NCI-H510A (cell line): ENCODE measurements at places on chromosomes 16 and 17.

DNA sequence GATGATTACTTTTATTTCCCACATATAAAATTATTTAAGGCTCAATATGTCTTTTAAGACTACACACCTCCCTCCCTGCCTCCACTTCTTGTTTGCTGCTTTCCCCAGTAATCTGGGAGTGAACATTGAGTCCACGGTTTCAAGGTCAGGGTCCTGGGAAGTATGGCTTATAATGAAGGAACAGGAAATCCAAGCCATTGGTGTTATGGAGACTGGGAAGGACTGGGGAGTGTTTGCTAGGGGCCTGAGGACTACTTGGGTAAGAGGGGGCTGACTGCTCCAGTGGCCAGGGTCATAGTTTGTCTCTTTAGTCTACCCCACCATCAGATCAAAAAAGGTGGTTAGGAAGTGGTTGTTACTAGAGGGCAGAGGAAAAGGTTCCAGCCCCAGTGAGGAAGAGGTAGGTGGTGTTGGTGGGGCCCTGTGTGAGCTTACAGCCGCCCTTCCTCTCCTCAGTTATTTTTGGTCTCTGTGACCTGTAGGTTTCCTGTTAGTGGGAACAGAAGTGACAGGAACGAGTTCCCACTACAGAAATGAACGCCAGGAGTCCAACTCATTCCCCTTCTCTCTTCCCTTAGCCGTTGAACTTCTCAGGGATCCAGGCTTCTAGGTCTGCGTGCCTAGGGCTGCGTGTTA is 742 bp upstream of the SLC16A13 start:
- no peak for DNase-seq

DNA sequence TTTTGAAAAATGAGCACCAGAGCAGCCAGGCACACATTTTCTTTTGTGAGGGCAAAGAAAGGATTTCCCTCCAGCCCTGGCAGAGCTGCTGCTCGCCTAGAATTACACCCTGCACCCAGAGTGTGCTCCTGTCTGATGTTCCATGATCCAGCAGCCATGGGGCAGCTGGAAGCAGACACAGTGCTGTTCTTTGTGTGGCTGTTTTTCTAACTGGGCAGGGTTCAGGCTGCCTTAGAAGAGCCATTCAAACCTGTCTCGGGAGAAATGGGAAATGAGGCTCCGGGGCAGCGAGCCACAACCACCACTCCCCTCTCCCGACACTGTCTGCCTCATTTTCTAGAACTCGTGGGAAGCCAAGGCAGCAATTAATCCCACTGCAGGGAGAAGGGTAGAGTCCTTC is 28.9 kb downstream of the LITAF start:
- no peak for DNase-seq

DNA sequence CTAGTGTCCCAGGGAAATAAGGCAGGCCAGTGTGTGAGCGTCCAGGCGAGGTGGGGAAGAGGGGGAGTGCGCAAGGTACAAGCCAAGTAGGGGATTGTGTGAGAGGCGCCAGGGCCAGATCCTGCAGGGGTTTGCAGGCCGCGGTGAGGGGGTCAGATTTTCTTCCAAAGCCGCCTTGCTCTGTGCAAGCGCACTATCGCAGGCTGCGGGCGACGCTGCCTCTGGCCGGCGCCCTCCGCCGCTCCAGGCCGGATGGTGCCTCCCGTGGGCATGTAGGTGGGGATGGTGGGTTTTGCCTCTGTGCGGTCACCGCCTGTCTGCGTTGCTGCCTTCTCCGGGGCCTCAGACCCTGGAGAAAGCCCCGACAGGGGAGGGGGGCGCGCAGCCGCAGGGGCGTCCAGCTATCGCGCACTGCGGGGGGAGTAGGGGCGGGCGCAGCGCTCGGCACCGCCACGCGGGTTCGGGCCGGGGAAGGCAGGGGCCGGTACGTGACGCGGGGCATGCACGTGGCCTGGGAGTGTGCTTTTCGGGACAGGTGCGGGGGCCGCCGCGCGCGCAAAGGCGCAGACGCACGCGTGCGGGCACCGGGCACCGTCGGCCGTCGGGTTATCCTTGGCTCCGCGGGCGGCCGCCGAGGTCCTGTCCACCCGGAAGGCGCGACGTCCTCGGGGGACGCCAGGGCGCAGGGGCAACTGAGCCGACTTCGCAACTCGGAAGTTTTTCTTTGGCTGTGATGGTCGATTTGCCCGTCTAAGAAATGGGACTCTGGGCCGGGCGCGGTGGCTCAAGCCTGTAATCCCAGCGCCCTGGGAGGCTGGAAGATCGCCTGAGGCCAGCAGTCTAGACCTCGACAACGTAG is 1.1 kb upstream of the HAPSTR1 start:
- no peak for DNase-seq

GRCh38 chr17:21513012-21513570 is 136.9 kb downstream of the KCNJ12 start:
- DNase-seq = peak; percentile 61
